Foreskin keratinocyte (primary cell): ENCODE measurements at places on chromosomes 4 and X. TPM values are rescaled to one million over a fixed set of nuclear protein-coding genes. Genes with fewer than 3 reads are reported as not detected.

- DNase-seq = no peak
Measured at GRCh38 chr4:56374956-56375355, 12.3 kb downstream of the AASDH start.

- no peak for DNase-seq
Measured at GRCh38 chrX:24260842-24261550, 52.9 kb downstream of the SUPT20HL2 start.

Gene RS1
- not detected in 2 replicates for polyA plus RNA-seq

- no peak for DNase-seq
Measured at GRCh38 chr4:53697016-53697685, 105.9 kb upstream of the LNX1 start.

DNA sequence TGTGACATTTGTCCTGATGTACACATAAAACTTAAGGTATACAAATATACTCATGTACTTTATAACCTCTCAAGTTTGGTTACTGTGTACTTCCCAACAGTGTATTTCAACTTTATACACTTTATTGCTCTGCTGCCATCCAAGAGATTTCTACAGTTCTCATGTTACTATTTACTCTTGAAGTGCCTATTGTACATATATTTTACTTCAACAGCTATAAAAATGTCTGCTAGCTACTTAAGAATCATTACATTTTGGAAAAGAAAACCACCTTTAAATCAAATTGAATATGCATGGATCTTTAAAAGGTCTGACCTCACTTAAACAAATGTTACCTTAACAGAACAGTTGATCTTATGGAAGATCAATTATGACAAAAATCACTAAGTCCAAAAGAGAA, 1056.4 kb downstream of the ADGRL3 start:
- DNase-seq = no peak

DNA sequence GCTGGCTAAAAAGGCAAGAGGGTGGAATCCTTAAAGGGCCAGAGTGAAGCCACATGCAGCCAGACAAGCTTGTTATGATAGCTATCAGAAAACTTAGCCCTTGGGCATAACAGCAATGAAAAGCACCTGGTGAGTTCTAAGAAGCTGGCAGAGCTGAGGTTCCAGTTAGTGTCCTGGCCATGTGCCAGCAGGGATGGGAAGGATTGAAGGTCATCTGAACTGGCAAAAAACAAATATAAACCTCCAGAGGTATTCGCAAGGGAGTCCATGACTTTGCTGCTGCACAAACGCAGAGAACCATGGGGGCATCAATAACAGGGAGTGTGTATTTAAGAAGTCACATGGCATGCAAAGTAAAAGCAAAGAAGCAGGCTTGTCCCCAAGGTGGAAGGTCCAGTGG, 208.9 kb downstream of the FAM47A start:
- peak; percentile 0 for DNase-seq

DNA sequence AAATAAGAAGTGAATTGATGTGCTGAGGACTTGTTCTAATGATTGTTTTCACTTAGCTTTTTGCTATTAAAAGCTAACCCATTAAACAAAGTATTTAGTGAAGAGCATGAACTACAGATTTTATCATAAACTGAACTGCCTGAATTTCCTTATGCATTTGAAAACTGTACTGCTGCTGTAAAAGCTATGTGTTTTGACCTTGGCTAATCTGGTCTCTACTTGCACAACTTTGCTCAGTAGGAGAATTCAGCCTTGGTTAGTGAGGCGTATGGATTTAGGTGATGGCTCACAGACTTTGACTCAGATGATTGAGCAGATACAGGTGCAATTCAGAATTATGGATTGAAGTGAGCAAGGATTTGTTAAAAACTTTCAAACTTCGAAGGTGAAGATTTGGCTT, 38.7 kb upstream of the FAT1 start:
- no peak for DNase-seq

- no peak for DNase-seq
Measured at GRCh38 chr4:184573701-184574100, 75.5 kb downstream of the CASP3 start.

Gene STARD8
- polyA plus RNA-seq = 0.10 and 0.12 TPM in 2 replicates

Gene STK26
- 14.4 and 16.6 TPM in 2 replicates for polyA plus RNA-seq

DNA sequence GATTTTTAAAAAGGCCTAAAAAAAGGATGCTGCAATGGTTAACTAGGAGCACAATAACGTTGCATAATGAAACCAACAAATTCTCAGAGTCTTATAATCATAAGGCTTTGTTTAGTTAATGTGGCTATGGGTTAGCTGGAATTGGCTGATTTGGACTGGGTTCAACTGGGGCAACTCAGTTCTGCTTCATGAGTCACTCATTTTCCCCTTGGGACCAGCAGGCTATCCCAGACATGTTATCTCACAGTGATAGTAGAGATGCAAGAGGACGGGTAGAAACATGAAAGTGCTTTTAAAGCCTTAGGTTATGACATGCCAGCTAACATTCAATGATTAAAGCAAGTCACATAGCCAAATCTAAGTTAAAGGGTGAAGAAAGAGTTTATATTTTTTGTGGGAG, 189.2 kb upstream of the GK2 start:
- DNase-seq = peak; percentile 68

Gene FRMD7
- not detected in 2 replicates for polyA plus RNA-seq

- no peak for DNase-seq
Measured at GRCh38 chrX:118976599-118977340, 2.4 kb downstream of the LONRF3 start.

Gene SPANXD
- not detected in 2 replicates for polyA plus RNA-seq
